Germinal center (tissue), 1 donor: ENCODE measurements at places on chromosomes 16 and 17.

DNA sequence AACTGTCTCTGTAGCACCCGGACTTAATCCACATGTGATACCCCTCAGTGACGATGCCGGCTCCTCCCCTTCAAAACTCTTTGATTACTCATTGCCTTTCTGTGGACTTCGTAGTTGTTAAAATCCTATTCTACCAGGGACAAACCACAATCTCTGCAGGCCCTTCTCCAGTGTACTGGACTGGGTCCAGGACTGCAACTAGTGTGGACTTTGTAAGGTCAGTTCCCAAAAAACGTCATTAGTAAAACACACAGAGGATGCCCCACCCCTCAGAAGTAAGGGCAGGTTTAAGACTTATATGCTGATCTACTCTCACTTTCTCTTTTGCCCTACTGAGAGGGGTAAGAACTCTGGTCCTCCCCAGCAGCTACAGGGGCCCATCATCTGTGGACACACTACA is 10.5 kb upstream of the NUDT7 start:
- no peak for DNase-seq

- DNase-seq, result no peak
Measured at GRCh38 chr16:85978291-85978775, 79.4 kb downstream of the IRF8 start.

GRCh38 chr17:82889496-82890338 is 49.9 kb upstream of the ZNF750 start:
- no peak for DNase-seq

GRCh38 chr16:20216591-20217217 is 110.6 kb downstream of the GP2 start:
- no peak for DNase-seq

DNA sequence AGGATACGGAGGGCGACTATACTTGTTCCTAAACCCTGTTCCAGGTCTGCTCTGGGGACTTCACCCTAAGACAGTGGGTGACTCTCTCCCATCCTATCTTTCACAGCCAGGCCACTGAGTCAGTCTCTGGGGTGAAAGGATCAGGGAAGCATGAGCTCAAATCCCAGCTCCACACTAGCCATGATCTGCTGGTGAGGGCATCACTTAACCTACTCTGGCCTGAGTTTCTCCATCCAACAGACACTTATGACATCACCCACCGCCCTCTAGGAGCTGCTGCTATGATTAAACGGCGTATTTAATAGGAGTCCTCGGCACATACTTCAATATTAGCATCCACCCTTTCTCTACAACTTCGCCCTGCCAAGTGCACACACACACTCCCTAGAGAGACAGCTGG is 10.1 kb downstream of the GAST start:
- DNase-seq, result no peak

DNA sequence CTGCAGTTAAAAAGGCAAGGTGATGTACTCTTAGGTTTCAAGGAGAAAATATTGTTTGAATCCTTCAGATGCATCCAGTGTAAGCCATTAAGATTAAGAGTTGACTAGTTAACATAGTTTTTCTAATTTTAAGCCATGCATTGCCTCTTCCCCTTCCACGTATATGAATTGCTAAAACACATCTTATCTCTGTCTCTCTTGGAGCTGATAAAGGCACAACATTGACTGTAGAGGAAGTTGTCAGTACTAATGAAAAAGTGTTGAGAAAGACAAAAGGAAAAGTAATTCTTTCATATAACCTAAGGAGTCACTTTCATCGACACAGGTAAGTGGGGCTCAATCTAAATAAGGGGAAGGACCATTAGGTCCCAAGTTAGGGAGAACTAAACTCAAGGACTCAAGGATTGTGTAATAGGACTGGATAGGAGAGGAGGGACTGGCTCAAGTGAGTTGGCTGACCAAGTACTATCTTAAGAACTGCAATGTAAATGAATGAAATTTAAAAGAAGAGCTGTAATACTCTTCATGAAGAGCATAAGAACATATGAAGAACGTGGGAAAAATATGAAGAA is 55.6 kb downstream of the GRB7 start:
- no peak for DNase-seq

- no peak for DNase-seq
Measured at GRCh38 chr16:15811481-15812400, 45.1 kb downstream of the MYH11 start.

- DNase-seq, result peak; percentile 78
Measured at GRCh38 chr17:38870259-38871165, 654 bp downstream of the LASP1 start.
